Right cardiac atrium (tissue), 5 donors: ENCODE measurements at places on chromosomes 7 and 10. TPM values are rescaled to one million over a fixed set of nuclear protein-coding genes. Genes with fewer than 3 reads are reported as not detected.
A peak's percentile ranks its signal among the peaks of the same experiment; 100 is the strongest.

DNA sequence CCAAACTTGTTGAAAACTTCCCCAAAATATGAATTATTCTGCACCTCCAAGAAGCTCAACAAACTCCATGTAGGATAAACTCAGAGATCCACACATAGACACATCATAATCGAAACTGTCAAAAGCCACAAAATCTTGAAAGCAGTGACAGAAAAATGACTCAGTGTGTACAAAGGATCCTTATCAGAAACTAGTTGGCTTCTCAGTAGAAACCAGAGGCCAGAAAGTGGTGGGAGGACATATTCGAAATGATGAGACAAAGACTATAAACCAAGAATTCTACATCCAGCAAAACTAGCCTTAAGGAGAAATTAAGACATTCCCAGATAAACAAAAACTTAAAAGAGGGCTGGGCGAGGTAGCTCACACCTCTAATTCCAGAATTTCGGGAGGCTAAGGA lies 38.5 kb downstream of the MCMBP start:
- DNase-seq, result no peak

BICC1 gene
- 5.2 TPM for polyA plus RNA-seq

NODAL gene
- polyA plus RNA-seq, result not detected

GRCh38 chr7:20079080-20079479 lies 138.1 kb downstream of the MACC1 start:
- no peak for DNase-seq

DNA sequence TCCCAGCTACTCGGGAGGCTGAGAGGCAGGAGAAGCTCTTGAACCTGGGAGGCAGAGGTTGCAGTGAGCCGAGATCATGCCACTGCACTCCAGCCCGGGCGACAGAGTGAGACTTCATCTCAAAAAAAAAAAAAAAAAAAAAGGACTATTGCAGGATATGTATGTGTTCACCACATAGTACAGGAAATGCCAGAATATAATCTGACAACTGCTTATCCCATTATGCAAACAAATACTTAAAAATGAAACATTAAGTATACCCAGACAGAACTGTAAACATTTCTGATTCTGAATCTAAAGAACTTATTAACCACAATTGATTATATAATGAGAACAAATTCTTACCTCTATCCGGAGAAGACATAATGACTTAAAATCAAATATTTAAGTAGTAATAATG lies 18.7 kb downstream of the DKK1 start:
- DNase-seq, result no peak

ITGA8 gene
- 5.5 TPM for polyA plus RNA-seq

DNA sequence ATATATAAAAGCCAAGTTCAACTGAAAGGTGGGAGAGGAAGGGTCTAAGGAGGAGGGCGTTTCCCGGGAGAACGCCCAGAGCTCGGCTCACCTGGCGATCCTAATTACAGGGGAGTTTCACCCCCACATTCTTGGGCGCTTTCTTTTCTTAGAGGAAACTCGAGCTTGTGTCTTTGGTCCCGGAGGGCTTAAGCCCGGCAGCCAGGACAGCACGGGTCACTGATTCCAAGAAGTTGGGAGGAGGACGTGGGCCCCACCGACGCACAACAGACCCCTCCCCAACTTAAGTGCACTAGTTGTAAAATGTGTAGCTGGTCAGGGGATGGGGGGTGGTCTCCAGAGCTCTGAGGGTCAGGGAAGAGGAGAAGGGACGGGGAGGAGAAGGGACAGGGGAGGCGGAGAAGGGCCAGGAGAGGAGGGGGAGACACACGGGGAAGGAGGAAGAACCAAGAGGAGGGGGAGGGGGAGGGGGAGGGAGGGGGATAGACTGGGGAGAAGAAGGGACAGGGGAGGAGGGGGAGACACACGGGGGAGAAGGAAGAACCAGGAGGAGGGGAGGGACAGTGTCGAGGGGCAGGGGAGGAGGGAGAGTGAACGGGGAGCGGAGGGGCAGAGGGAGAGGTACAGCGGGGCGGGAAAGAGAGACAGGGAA lies 874 bp downstream of the BAIAP2L1 start:
- DNase-seq, result no peak

HHEX gene
- 4.7 TPM for polyA plus RNA-seq

GRCh38 chr7:28292834-28293526 lies 112.4 kb upstream of the JAZF1 start:
- no peak for DNase-seq

DNA sequence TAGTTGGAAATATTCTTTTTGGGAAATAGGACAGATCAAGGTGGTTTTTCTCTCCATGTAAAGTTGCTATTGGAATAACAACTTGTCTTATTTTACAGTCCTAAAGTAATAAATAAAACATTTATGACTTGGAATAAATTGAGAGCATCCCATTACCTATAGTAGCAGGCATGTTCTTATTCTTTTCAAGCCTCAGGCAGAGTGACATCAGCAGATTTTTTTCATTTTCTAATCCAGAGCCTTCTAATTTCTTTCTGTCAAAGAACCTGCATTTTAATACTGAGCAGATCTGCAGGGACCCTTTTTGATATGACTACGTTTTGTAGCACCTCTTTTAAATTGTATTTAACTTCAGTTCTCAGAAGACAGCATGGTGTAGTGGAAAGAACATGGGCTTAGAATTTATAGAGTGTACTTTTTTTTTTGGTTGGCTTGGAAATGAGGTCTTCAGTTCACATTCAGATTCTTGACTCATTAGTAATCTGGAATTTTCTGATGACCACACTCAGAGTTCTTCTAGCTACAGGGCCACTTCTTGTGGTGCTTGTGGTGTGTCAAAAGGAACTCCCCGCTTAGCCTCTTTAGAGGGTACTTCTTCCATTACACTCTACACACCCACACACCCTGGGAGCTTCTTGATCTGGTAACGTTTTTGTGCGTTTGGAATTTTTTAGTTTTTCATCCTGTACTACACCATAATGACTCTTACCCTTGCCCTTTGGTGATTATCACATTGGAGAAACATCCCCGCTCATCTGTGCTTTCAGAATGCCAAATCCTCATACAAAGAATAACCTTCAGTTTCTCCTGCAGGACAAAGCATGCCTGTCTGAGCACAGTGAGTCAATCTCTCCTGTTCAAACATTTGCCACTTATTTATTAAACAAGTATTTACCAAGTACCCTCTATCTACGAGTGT lies 34.6 kb downstream of the AGK start:
- no peak for DNase-seq

GPR26 gene
- polyA plus RNA-seq, result not detected

DNA sequence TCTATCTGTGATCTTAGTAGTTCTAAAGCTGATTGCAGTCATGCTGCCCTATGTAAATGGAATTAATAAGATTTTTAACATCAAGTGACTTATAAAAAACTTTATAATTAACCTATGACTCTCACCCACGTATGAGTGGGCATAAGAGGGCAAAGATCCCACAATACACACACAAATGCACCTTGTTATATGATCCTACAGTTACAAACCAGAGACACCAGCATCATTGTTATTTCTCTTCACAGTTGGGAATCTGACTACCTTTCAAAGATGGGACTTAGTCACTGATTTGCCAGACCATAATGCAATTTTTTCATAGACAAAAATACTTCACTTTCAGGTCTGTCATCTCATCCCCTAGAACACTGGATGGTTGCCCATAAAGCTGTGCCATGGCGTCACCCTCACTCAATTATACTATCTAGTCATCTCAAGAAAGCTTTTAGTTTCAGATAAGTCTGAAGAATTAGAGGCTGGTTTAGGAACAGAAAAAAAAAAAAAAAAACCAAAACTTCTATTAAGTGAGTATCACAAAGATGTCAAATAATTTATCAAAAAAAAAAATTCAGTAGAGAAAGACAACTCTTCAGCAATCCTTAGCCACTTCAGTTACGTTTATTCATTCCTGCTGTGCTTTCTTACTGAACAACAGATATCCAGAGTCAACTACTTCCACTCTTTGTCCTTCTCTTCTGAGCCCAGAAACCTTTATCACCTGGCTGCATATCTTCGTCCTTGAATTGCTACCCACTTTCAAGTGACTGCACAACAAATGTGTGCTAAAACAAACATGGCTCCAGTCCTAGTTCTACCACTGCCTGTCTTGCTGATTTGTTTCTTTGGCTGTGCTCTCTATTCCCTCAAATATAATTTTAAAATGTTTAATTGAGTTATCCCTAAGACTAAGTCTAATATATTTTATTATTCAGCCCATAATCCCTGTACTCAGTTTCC lies 175.0 kb upstream of the CHRM2 start:
- DNase-seq, result no peak

GRCh38 chr10:90912174-90912573 lies 8.7 kb downstream of the ANKRD1 start:
- no peak for DNase-seq

- DNase-seq, result no peak
Measured at GRCh38 chr10:5416981-5417380, 4.6 kb downstream of the NET1 start.

DNA sequence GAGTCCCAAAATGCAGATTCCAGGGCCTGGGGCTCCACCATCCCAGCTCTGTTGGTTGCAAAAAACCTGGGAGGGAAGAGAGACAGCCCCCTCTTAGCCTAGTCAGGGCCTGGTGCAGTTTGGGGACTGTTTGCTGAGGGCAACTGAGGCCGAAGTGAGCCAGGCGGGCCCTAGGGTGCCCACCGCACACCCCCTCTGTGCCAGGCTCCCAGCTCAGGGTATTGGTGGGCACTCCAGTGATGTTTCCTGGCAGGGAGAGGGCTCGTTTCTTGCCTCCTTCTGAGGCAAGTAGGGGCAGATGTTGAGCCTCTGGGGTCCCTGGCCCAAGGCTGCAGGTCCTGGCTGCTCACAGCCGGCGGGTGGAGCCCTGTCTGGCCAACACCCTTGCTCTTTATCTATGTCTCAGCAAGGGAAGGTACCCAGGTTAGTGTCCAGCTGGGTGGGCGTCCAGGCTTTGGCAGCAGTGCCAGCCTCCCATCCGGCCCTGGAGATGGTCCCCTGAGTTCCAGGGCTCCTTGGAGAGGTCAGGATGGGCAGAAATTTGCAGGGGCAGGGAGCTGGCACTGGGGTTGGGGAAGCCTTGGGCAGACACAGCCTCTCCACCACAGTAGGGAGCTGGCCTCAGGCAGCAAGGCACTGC lies 37.8 kb downstream of the KCTD7 start:
- no peak for DNase-seq

AZGP1 gene
- polyA plus RNA-seq, result 17.0 TPM

TMEM273 gene
- polyA plus RNA-seq, result 23.6 TPM

- DNase-seq, result no peak
Measured at GRCh38 chr10:69844698-69845097, 43.0 kb downstream of the COL13A1 start.

DNA sequence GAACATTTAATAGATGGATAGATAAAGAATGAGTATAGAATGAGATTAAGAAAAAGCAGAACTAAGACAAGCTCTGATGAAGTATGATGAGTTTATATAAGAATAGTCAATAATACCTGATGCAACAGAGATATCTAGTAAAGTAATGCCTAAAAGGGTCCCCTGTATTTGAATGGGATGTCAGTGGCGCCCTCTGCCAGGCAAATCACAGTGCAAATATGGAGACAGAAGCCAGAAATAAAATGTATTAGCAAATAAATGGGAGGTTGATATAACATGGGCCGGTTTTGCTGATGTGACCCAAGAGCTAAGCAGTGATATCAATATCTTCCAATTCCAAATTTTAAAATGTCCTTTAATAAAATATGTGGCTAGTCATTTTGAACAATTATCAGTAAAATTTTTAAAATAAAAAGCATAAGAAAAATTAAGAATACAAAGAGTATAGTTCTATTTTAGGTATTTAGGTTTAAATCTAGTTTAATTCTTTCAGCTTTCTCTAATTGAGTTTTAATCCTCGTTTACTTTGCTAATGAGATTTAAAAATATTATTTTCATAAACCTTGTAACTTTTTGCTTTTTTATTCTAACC lies 62.6 kb downstream of the ADK start:
- DNase-seq, result peak; percentile 24

- no peak for DNase-seq
Measured at GRCh38 chr7:148774471-148774870, 75.8 kb downstream of the CUL1 start.

HOXA9 gene
- not detected for polyA plus RNA-seq

DNA sequence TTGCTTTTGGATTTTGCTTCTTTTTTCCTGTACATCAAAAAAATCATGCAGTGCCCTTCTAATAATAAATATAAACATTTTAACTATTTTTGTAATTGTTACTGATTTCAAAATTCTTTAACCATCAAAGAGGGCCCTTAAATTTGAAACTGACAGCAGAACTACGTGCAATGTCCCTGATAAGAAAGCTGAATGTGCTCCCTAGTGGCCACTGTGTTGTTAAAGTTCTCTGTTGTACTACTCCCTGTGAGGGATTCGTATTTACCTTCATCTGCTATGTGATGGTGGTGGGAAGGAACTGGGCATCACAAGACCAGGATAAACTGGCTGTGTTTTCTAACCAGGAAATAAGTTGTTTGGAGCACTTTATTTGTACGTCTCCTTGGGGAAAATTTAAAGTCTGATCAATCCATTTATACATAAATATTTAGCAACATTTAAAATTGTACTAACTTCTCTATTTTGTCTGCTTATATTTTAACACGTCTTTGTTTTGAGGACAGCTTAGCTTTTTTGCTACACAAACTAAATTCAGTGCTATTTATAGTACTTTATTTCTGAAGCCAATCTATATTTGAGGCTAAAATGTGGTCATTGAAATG lies 322.4 kb downstream of the HGF start:
- no peak for DNase-seq

- no peak for DNase-seq
Measured at GRCh38 chr7:12314199-12314598, 89.5 kb downstream of the VWDE start.

DNA sequence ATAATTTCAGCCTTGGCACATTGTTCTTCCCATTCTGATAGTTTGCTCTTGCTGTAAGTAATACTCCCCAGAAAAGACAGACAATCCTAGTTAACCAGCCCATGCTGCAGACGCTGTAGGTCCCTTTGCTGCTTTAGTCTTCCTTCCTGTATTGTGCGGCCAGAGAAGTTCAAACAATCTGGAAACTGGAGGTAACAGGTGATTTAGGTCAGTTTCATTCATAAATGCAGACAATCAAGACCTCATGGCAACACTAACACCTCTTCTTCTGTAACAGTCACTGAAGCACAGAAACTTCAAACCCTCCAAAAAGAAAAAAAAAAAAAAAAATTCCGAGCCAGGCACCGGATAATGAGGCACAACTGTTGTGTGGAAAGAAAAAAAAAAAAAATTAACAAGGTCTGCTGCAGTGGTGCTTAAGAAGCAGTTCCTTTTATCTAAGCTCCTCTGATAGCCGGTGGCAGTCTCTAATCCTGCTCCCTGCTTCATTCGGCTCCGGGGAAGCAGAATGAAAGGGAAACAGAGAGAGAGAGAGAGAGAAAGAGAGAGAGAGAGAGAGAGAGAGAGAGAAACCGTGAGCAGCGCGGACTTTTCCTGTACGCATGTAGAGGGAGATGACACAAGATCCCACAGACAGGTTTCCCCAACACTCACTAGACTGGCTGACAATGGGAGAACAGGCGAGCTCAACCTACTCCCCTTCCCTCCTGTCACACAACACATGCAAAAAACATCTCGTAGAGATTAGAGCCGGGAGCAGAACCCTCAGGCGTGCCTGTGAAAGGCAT lies at the start of gene SEMA3A:
TSS of gene SEMA3A (minus strand) at position 306 of the 788 bp plus-strand sequence. CDS start at position 103, 203 bp downstream.
- DNase-seq, result peak; percentile 42

DNA sequence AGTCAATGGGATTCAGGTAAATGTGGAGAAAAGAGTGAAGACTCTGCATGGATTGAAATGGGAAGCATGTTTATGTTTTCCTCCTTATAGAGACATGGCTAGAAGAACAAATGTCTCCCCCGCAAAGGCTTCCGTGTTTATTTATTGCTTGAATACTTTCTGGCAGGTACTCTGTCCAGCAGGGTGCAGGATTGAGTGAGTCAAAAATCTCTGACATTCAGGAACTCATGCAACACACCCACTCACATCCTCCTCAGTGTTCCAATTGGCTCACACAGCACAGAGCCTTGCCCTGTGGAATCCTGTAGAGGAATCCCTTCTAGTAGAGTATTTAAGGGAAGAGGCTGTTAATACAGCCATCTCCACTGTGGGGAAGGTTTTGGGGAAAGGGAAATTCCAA lies 290.3 kb upstream of the VWC2 start:
- DNase-seq, result no peak
